ENCODE measurements at places on chromosomes 16 and 17. TPM values are rescaled to one million over a fixed set of nuclear protein-coding genes. Genes with fewer than 3 reads are reported as not detected.

Gene LDAF1
- polyA plus RNA-seq, result 20.1 TPM

DNA sequence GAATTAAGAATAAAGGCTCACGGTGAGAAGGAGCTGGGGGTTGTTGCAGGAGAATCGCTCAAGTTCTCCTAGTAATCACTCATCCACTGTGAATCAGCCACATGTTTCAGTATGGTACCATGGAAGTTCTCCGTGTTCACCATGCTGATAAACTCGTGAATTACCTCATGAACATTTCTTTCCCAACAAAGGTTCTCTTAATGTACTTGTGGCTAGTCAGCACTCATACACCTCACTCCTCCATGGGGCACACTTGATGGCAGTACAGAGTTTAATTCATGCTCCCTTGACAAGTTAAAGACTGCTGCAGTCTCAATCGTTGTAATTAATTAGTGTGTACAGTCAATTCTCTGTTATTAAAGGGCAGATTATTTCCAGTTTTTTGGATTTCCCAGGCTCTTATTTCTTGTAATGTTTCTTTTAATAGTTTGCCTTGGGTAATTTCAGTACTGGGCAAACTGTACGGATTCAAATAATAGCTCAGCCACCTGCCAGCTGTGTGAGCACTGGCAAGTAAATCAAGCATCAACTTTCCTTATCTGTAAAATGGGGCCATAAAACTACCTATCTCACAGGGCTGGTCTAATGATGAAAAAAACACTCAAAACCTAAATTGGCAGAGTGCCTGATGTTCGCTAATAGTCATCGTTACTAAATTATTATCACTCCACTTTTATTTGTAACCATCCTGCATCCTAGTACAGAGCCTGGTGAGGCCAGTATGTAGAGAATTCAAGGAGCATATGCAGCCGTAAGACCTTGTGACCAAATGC is 6.1 kb downstream of the GOT2 start:
- no peak for DNase-seq

Gene KCNH4
- 0.04 TPM for polyA plus RNA-seq

Gene ABCC3
- polyA plus RNA-seq, result 0.63 TPM

Gene EVI2A
- polyA plus RNA-seq, result 1.4 TPM

GRCh38 chr17:17839791-17840707 is 3.3 kb upstream of the SREBF1 start:
- DNase-seq, result peak; percentile 73

Gene GRIN2A
- polyA plus RNA-seq, result 6.0 TPM

GRCh38 chr17:29197516-29198272 is 17.5 kb upstream of the MYO18A start:
- no peak for DNase-seq

GRCh38 chr17:64491994-64492393 is 4.9 kb downstream of the POLG2 start:
- no peak for DNase-seq

- no peak for DNase-seq
Measured at GRCh38 chr17:59762049-59762823, 54.8 kb downstream of the VMP1 start.

DNA sequence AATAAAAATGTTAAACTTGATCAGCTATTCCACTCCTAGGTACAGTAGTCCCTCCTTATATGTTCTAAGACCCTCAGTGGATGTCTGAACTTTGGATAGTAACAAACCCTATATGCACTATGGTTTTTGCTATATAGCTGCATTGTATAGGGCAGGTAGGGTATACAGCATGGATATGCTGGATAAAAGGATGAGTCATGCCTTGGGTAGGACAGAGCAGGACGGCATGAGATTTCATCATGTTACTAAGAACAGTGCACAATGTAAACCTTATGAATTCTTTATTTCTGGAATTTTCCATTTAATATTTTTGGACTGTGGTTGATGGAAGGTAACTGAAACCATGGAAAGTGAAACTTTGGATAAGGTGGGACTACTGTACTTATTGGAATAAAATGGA is 235.1 kb downstream of the CEP112 start:
- DNase-seq, result no peak

All from left renal pelvis (tissue), 4 donors.